ENCODE measurements at places on chromosomes 7 and 10.

DNA sequence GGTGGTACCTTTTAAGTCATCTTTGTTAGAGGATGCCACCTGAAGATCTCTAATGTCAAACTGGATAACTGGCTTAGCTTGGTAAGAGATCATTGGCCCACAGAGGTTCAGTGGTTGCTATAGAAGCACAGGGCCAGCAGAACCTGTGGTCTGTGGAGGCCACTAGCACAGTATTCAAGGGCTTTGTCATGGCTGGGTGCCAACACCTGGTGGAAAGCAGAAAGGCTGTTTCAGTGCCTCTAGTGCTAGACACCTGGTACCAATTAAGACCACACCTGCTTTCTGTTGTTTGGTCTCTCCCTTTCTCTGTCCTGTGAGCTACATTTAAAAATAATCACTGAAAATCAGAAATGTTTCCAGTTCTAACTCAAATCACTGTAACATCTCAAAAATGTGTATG is 10.0 kb upstream of the PCGF5 start:
- DNase-seq: peak; percentile 39

- no peak for DNase-seq
These were observed 47.8 kb upstream of the CDK6 start for GRCh38 chr7:92884218-92884617.

DNA sequence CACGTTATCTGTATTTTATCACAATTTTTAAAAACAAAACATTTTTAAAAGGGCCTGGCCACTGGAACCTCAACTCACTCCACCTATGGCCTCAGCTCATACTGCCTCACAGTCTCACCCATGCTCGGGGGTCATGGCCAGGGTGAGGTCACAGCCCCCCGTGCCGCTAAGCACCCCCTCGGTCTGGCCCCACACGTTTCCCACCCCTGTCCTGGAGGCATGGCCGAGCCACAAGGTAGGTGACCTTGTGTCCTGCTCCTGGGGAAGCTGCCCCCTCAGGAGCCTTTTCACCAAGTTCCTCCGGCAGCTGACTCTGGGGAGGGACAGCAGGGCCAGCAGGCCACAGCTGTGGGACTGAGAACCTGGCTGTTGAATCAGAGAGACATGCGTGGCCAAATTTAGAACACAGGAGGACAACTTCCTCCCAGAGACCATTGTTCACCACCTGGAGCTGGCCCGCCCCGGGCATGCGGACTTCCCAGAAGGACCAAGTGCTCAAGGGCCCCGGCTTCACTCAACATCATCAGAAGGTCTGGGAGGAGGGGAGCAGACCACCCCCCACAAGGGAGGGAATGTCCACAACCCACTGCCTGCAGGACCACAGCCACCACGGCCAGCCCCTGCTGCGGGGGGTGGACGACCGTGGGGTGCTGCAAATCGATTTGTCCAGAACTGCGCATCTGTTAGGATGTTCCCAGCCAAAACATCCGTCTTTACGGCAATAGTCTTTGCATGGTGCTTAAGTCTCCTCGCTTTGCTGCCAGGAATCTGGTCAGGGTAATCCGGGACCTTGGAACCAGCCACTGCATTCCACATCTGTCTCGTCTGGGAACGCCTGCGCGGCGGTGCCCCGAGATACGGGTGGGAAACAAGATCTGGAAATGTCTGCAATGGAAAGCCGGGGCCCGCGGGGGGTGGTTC is 48.6 kb upstream of the PDGFA start:
- no peak for DNase-seq

DNA sequence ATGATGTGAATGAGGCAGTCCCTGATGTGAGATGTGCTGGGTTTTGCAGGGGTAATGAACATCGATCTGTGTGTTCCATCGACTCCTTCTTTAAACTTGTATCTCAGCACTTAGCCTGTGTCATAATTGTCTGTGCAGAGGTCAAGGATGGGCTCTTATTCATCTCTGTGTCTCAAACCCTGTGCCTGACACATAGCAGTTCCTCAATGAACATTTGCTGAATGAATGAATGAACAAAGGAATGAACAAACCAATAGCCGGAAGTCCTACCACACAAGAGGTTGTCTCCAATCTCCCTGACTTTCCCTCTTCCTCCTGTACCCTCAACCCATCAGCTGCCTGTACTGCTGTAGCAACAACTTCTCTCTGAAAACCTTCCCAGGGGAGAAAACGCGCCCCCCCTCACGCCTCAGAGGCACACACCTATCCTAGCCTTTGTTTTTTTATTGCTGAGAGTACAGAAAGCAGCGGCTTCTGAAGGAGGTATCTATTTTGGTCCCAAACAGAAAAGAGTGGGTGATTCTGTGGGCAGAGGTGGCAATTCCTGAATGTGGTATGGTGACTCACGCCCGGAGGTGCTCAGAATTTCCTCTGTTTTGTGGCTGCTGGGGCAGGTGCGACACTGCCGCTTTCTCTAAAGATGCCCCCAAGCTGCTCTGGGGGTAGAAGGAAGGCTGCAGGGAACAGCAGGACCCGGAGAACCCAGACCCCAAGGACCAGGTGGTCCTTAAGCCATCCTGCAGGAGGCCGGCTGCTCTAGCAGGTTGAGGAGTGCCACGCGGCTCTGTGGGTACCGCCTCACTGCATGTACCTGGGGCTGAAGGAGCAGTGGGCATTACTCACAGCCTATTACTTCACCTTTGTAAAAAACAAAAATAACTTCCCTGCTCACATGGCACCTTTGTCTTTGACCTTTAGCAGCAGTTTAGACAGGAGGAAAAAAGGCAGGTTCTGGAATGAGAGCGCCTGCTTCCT is 9.6 kb downstream of the IL2RA start:
- peak; percentile 34 for DNase-seq

GRCh38 chr7:99032928-99033327 is 111.0 kb downstream of the SMURF1 start:
- no peak for DNase-seq

DNA sequence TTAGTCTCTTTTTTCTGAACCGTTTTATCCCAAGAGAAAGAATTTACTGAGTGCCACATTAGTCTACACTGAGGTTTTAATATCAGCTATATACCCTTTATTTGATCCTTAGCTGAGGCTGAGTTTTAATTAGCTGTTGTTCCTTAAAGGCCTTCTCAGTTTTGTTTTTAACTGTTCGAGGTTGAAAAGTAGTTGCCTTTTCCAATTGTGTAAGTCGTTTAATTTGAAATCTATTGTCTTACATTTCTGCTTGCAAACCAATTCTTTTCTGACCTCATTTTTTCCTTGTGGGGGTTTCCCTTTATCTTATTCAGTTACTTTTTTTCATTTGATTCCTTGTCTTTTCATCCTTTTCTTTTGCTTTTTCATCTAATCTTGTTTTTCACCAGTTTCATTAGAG is 30.8 kb downstream of the UMAD1 start:
- no peak for DNase-seq

DNA sequence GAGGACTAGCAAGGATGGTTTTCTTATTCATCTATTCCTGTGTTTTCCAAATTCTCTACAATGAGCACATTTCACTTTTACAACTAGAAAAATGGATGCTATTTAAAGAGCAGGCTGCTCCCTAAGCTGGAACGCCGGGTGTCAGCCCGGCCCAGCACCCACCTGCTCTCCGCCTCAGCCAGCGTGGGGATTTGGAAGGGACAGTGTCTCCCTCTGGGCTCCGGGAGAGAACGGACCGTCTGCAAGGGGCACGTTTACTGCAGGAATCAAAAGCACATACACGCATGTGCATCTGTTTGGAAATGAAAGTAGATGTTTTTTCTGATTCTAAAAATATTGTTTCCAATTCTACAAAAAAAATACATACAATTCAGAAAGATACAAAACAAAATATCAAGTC is 2.3 kb upstream of the JAKMIP3 start:
- DNase-seq: no peak

DNA sequence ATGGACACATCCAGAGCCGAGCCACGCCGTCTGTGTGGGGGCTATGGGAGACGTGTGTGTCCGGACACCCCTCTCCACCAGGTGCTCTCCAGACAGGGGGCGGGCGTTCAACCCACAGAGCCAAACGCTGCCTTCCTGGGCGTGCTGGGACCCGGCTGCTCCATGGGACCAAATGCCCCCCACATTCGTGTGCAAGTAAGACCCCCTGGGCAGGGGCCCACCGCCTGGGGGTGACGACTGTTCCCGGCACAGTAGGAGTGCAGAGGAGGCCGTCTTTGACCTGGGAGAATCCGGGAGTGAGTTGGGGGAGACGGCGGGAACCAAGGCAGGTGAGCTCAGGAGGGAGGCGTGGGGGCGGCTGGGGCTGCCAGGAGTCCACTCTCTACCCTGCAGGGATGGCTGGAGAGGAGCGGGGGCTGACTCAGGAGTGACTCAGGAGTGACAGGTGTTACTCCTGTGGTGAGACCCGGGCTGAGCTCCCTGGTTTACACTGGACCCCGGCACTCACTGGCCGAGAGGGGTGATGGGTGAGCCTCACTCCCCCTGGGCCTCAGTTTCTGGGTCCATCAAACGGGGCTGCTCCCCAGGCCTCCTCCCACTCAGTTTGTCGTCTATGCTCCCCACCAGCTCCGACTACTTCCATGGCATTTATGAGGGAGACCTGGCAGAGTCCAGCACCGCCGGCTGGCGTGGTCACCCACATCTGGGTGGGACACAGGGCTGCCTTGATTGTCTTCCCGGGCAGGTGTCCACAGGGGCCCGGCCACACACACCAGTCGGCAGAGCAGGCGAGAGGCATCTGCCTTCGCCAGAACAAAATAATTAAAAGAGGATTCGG is 95.0 kb downstream of the MICALL2 start:
- DNase-seq: no peak

GRCh38 chr7:670501-671390 is 55.8 kb upstream of the DNAAF5 start:
- DNase-seq: no peak

DNA sequence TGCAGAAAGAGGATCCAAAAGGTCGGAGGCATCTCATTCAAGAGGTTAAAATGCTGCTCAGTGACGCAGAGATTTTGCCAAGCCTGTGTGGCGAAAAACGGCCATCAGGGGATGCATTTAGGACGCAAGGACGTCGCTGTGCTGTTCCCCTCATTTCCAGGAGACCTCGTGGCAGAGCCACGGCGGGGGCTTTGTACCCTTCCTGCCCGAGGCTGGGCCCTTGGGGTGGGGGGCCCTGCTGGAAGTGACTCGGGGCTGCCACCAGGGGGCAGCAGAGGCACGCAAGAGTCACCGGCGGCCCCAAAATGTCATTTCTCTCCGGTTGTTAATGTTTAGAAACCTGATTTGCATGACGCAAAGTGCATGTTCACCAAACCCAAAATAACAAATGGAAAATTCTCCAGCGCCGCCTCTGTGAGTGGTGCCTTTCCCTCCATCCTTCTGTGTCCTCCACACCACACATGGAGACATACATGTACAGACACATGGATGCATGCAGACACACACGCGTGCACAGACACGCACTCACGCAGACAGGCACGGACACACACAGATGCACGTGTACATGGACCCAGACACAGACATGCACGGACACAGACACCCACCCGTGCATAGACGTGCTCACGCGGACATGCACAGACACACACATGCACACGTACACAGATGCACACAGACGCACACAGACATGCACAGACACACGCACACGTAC is 51.0 kb upstream of the NKX6-2 start:
- DNase-seq: peak; percentile 80

Measured in germinal center (tissue), 1 donor.